ENCODE measurements at places on chromosomes 1 and 21. TPM values are rescaled to one million over a fixed set of nuclear protein-coding genes. Genes with fewer than 3 reads are reported as not detected.
A peak's percentile ranks its signal among the peaks of the same experiment; 100 is the strongest.

GRCh38 chr1:3491291-3492246 is 37.1 kb downstream of the ARHGEF16 start:
- DNase-seq: no peak

DNA sequence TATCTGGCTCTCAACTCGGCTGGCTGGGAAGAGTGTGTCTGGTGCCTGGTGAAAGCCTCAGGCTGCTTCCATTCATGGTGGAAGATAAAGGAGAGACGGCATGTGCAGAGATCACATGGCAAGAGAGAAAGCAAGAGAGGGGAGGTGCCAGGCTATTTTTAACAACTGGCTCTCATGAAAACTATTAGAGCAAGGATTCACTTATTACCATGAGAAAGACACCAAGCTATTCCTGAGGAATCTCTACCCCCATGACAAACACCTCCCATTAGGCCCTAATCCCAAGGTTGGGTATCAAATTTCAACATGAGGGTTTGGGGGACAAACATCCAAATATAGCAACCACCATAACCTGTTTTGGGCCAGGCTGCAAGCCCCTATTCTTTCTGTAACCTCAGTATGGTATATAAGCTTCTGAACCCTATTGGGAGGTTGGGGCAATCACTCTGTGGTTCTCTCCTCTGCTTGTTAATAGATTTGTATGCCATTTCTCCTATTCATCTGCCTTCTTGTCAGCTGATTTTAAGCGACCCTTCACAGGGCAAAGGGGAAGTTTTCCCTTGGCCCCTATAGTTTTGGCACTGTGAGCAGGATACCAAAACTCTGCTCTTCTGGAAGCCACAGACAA is 179.0 kb upstream of the TNR start:
- DNase-seq: no peak

DNA sequence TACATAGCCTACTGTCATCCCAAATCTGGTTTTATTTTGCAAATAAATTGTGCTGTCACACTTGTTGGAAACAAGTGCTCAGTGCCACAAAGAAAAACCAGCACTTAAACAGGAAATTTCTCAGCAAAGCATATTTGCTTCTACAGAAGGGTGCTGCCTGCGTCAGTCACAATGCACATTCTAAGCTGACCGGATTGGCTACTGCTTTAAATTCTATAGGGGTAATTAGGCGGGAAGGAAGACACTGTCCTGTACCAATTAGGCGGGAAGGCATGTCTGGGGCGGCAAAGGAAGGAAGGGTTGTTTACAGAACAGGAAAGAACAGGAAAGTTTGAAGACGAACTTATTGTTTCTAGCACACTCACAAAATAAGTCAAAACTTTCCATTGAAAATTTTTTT is 2.8 kb downstream of the IFI16 start:
- no peak for DNase-seq

DNA sequence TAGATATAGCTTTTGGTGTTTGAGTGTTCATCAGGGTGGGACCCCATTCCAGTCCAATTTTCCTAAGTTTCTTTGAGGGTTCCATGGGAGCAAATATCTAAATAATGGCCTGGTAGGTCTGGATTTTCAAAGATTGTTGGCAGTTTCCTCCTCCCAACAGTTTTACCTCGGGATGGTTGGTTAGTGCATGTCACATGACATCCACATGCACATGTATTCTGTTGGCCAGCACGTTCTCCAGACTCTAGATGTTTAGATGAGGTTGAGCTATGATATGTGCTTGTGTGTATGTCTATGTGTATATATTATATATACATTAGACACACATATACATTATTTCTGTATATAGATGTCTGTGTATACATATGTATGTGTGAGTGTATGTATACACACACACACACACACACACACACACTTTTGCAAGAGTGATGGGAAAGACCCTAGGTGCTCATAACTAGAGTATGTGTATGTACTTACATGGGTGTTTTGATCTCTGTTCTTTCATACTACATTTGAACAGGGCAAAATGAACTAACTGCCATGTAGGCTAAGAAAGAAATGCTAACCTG is 5.6 kb downstream of the RGS4 start:
- DNase-seq: no peak

GRCh38 chr21:16216288-16216962 is 486.6 kb downstream of the USP25 start:
- DNase-seq: no peak

DNA sequence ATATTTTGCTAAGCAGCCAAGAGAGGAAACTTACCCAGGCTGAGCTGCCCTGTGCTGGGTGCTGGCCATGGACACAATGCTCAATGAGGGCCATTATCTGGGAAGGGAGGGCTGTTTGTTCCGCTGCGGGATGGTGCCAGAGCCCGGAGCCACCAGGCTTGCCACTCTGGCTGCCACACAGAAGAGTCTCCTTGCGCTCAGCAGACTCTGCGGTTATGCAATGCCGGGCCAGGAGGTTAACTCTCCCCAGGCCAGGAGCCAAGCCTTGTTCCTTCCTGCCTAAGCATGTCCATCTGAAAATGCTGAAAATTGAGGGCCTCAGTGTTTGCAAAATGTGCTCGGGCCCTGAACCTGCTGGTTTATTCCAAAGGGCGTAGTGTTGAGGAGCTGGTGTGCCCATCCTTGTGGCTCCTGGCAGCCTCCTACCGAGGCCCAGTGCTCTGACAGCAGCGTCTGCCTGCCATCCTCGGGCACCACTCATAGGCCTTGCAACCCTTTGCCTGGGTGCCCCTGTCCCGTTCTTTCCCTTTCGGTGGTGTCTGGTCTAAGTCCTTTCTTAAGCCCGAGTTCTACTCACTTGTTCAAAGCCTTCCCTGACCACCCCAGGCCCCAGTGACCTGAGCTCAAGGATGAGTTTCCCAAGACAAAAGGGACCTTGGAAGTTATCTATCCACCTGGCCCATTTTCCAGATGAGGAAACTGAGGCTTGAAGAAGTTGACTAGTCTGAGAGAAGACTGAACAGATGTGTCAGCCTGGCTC is 133.8 kb upstream of the EDN2 start:
- DNase-seq: no peak

- no peak for DNase-seq
Observed at GRCh38 chr1:115199416-115200132, 110.3 kb upstream of the TSPAN2 start.

GRCh38 chr1:31020007-31020790 is 45.3 kb downstream of the PUM1 start:
- no peak for DNase-seq

DNA sequence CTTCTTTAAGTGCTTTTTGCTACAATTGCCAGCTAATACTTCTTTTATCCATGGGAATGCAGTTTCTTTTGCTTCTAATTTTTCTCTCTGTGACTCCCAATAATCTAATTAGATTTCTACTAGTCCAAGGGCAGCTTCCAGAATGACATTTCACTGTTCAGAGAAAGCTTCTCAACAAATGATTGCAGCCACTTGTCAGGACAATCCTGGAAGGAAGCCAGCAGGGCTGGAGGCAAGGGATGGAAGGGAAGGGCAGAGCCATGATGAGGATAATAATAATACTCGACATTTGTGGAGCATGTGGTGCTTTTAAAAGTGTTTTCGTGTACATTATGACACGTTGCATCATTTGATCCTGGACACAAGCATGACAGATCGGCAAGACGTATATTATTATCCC is 19.4 kb downstream of the F11R start:
- no peak for DNase-seq

GRCh38 chr1:107548276-107548675 is 407.4 kb downstream of the NTNG1 start:
- no peak for DNase-seq

DNA sequence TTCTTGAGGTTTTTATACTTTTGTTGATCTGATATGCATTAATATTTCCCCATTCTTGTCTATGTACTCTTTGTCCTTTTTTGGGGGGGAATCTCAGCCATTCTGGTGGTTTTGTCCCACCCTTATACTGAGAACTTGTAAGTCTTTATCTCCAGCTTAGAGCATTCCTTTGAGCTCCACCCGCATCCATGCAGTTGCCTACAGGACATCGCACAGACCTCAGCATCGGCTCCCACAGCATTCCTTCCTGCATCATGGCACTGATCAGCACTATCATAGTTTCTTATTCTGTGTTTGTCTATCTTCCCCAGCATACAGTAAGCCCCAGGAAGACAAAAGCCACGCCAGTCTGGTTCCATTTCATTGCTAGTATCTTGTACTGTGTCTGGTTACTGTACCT is 33.0 kb downstream of the HHAT start:
- DNase-seq: no peak

GRCh38 chr1:116152577-116152943 is 41.4 kb downstream of the MAB21L3 start:
- no peak for DNase-seq

GRCh38 chr1:248858891-248859889 is at the start of gene ZNF692:
ZNF692 (minus strand) TSS chr1:248859085; CDS start chr1:248858309, 776 bp downstream.
- DNase-seq: peak; percentile 84

DNA sequence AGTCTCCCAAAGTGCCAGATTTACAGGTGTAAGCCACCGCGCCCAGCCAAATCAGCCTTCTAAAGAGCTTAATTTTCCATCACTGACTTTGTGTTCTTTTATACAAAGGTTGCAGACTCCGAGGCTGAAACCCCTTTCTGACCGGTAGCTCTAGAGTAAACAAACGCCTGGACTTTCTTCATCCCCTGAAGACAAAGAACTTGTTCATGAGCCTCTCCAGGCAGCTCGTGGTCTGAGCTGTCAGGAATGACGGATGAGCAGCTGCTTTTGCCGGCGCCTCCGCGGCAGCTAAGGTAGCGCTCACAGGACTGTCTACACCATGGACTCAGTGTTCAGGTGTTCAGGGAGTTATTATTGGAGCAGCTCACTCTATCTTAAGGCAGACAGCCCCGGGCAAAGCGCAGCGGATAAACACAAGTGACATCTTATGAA is 128.5 kb upstream of the ERRFI1 start:
- no peak for DNase-seq

- no peak for DNase-seq
Observed at GRCh38 chr1:200242110-200243041, 167.5 kb downstream of the ZNF281 start.

DNA sequence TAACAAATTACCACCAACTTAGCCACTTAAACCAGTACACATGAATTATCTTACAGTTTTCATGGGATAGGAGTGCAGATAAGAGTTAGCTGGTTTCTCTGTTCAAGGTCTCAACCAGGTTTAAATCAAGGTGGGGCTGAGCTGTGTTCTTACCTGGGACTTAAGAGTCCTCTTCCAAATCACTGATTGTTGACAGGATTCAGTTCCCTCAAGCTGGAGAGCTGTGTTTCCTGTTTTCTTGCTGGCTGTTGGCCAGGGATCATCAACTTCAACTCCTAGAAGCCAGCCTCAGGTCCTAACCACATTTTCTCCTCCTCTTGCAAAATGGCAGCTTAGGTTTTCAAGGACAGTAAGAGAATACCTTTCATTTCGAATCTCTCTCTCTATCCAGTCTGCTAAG is 123.8 kb upstream of the CHRM3 start:
- no peak for DNase-seq

DNA sequence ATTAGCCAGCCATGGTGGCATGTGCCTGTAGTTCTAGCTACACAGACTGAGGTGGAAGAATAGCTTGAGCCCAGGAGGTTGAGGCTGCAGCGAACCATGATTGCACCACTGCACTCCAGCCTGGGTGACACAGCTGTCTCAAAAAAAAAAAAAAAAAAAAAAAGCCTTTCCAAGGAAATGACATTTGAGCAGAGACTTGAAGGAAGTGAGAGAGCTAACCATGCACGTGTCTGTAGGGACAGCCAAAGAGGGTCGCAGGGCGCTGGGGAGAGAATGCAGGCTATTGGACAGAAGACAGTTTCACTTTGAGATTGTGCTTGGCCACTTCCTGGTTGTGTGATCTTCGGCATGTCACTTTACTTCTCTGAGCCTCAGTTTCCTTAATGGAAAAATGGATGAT is 6.8 kb downstream of the HCRTR1 start:
- DNase-seq: no peak

- DNase-seq: peak; percentile 48
Observed at GRCh38 chr1:10236405-10237156, 26.2 kb downstream of the KIF1B start.

GRCh38 chr1:67004176-67004575 is 49.8 kb downstream of the SLC35D1 start:
- no peak for DNase-seq

DNA sequence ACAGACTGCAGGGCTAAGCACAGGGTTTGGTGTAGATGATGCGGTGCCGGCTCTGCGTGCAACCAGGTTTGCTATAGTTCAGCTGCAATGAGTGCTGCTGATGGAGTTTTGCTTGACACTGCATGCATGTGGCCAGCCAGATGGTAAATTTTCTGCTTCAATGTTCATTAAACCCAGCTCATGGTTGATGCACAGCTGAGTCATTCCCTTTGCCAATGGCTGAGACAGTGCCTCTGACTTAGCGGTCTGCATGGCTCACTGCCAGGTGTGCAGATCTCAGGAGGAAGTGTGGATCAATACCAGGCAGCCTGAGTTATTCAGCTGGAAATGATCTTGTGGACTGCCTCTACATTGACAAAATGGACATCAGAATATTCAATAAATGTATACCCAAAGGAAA is 172.7 kb upstream of the ZP4 start:
- DNase-seq: no peak

DNA sequence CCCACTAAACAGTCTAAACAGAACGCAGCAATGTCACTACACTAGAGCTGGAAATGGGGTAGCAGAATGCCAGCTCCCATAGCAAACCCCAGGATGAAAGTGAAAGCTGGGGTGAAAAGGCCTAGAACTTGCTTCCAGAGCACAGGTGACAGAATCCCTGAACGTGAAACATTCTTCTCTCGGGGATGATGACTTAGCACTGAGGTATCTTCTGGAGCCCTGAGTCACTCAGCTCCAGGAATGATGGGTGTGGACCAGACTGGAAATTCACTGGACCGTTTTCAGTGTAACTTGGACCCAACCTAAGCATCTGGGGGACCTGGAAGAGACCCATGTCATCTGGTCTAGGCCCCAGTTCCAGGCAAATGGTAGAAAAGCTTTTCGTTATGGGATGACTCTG is 108.9 kb downstream of the CDC7 start:
- DNase-seq: no peak

DNA sequence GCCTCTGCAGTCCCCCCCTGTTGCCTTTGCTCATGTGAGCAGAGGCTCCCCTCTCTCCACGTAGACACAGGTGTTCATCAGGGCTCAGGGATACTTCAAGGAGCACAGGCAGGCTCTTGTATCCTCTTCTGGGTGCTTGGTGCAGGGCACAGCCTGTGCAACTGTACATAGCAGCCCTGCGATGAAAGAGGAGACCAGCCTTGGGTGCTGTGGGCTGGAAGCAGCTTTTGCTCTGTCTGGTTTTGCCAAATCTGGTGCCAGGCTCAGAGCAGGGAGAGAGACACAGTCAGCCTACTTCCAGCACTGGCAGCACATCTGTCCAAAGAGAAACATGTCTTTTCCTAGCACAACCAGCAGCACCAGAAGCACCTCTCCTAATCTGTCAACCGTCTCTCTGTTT is 132.1 kb downstream of the ETS2 start:
- DNase-seq: no peak

RXRG gene
- 58.1 TPM for polyA plus RNA-seq

FAM110D gene
- 0.76 TPM for polyA plus RNA-seq

CHIA gene
- polyA plus RNA-seq: not detected

BNIPL gene
- 0.70 TPM for polyA plus RNA-seq

LDLRAD1 gene
- not detected for polyA plus RNA-seq

MYBPH gene
- polyA plus RNA-seq: 278 TPM

SERPINC1 gene
- polyA plus RNA-seq: 0.16 TPM

PSEN2 gene
- 122 TPM for polyA plus RNA-seq

All from forelimb muscle (tissue), 1 donor.